ENCODE measurements at places on chromosomes 16 and 17.

DNA sequence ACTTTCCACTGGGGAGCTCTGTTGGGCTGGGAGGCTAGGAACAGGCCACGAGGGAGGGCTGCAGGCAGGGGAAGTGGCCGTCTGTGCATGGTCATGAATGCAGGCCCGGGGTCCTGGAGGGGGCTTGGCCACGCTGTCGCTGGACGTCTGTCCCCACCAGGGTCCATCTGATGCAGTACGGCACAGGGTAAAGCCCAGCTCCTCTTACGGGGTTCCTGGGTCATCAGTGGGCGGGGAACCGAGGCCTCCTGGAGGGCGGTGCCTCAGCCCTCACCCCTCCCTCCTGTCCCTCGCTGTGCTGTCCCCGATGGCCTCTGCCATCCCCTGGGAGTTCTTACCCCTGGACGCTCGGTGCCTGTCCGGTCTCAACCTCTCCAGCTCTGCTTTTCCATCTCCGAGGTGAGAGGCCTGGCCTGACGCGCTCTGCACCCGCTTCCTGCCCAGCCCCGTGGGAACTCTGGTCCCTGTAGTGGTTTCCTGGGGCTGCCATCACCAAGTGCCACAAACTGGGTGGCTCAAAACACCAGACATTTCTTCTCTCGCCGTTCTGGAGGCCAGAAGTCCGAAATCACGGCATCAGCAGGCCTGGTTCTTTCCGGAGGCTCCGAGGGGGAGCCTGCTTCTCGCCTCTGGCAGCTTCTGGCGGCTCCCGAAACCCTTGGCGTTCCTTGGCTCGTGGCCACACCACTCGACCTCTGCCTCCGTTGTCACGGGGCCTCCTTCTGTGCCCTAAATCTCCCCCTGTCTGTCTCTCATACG is 182.8 kb downstream of the SEC14L1 start:
- DNase-seq: peak; percentile 64

DNA sequence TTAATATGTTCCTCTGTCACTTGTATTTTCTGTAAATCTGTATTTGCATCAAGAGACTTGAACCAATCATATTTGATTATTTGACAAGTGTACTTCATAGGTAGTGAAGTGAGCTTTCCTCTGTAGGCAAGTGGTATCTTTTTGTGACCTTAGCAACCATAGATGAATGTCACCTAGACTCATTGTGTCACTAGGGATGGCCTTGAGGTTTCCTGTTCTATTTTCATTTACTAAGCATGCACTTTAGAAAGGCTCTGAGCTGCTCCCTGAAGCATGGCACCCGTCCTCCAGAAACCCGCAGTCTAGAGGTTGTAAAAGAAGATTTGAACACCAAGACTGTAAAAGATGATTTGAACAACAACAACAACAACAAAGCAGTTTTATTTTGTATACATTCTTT is 151.7 kb downstream of the PRKCB start:
- no peak for DNase-seq

DNA sequence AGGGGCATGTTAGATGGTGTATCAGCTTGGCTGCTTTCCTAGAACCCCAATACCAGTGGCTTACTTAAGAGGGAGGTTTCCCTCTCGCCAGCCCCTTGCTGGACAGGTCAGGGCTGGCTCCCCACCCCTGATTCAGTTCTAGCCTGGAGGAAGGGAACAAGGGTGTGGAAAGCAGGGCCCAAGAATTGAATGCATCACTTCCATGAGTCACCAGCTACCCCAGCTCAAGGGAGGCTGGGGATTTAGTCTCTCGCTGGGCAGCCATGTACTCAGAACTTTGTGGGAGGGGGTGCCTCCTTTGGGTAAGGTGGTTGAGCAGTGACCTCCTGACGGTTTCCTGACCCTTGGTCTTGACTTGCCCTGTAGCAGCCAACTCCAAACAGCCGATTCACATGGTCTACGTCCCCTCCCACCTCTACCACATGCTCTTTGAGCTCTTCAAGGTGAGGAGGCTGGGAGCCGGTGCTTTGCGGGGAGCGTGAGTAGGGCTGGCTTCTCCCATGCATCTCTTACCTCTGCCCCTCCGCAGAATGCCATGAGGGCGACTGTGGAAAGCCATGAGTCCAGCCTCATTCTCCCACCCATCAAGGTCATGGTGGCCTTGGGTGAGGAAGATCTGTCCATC is 12.8 kb downstream of the PDK2 start:
- no peak for DNase-seq

- peak; percentile 74 for DNase-seq
These were observed 1.8 kb upstream of the NOTUM start for GRCh38 chr17:81962499-81963441.

GRCh38 chr16:75787440-75787839 is 61.1 kb upstream of the CPHXL start:
- DNase-seq: no peak

GRCh38 chr17:6137716-6138502 is 67.7 kb downstream of the WSCD1 start:
- peak; percentile 41 for DNase-seq

- DNase-seq: no peak
These were observed 49.3 kb downstream of the CBFA2T3 start for GRCh38 chr16:88927661-88928060.

DNA sequence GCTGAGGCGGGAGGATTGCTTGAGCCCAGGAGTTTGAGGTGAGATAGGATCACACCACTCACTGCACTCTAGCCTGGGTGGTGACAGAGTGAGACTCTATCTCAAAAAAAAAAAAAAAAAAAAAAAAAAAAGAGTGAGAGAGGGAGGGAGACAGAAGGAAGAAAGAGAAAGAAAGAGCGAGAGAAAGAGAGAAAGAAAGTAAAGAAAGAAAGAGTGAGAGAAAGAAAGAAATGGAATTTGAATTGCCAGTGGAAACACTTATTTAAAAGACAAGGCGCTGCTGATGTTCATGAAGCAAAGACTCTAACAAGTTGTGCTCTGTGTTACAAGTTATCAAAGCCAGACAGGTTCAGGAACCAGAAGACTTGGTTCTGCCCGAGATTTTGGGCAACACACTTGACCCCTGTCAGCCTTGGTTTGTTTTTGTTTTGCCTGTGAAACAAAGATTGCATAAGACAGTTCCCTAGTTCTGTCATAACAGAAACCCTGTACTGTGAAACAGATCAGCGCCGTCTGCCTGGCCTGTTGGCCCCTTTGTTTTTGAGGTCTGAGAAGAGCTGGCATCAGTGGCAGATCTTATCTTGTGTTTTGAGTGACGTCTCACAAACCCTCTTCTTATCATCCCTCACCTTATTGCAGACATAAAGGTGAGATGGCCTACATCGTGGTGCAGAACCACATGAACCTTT is 55.4 kb upstream of the ENDOV start:
- DNase-seq: no peak

GRCh38 chr17:73121506-73121905 is 29.0 kb upstream of the SLC39A11 start:
- no peak for DNase-seq

DNA sequence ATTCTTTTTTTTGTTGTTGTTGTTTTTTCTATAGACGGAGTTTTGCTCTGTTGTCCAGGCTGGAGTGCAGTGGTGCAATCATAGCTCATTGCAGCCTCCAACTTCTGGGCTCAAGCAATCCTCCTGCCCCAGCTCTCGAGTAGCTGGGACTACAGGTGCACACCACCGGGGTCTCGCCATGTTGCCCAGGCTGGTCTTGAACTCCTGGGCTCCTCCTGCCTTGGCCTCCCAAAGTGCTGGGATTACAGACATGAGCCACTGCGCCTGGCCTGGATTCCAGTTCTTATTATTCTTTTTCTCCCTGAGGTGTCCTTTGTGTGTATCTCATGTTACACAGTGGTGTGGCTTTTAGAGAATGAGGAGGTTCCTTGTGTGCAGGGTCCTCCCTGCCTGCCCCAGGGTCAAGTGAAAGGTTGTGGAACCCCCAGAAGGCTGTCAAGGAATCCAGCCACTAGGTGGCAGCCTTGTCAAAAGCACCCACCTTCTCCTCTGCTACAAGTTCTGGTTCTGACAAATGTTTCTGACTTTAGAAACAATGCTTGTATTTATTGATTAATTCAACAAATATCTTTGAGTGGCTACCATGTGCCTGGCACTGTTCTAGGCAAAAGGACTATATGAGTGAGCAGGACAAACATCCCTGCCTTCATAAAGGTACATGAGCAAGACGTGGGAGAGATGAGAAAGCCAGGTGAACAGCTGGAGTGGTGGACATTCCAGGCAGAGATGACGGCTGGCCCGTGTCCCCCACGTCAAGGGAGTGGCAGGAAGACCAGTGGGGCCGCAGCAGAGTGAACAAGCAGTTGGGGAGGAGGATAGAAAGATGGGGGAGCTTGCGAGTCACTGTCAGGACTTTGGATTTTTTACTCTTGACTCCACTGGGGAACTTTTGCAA is 112.4 kb downstream of the SPECC1 start:
- DNase-seq: peak; percentile 95

DNA sequence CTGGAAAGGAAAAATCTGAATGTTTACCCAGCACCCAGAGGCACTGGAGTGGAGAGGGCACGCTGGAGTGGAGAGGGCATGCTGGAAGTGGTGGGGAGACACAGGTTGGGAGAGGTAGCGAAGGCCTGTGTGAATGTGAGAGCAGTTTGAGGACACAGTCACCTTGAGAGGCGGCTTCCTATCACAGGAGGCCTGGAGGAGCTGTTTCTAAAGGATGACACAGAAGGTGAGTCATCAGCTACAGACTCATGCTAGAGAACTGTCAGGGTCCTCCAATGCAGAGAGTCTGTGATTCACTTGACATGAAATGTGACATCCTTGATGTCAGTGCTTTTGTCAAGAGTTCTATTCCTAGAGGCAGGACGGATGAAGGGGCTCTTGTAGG is 13.8 kb downstream of the CTRL start:
- no peak for DNase-seq

GRCh38 chr16:28192806-28193529 is 18.8 kb downstream of the XPO6 start:
- DNase-seq: no peak

GRCh38 chr16:785563-786535 is 2.3 kb downstream of the RPUSD1 start:
- peak; percentile 96 for DNase-seq

- no peak for DNase-seq
These were observed 333.1 kb upstream of the MAF start for GRCh38 chr16:79933603-79934002.

GRCh38 chr17:55925440-55925839 is 174.6 kb downstream of the PCTP start:
- DNase-seq: no peak

DNA sequence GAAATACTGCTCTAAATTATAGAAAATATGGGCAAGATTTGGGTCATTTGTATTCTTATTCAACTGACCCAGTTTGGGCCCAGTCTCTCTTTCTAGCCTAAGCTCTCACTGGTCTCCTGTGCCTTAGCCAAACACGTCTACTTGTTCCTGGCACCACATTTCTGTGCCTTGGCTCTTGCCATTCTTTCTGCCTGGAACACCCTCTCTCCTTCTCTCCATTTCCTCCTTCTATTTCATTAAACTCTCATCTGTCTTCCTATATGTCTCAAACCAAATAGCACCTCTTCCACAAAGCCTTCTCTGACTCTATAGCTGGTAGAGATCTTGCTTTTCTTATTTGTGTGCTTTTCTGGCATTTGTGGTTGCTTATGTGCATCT is 37.7 kb upstream of the NUFIP2 start:
- no peak for DNase-seq

Measured in endodermal cell (in vitro differentiated cells).